GDM1 (cell line): ENCODE measurements at places on chromosomes 4 and X.

DNA sequence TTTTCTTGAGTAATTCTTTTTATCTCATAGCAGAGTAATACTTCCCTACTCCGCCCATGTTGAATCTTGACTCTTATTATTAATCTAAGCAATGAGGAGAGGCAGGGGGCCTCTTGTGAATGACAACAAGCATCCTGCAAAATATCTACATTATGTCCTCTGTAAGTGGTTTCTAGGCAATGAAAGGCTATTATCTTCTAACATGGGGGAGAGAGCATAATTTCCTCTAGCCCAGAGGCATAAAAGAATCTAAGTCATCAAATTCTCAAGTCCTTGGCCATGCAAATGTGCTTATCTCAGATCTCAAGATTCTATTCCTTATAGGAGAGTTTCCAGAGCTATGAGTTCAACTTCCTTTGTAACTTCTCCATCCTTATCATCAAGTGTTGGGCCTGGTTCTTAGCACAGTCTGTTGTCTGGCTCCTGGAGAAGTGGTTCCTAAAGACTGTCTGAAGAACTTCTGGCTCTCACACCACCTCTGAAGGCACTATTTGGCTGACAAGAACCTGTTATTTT lies 423.1 kb upstream of the INTU start:
- no peak for DNase-seq

DNA sequence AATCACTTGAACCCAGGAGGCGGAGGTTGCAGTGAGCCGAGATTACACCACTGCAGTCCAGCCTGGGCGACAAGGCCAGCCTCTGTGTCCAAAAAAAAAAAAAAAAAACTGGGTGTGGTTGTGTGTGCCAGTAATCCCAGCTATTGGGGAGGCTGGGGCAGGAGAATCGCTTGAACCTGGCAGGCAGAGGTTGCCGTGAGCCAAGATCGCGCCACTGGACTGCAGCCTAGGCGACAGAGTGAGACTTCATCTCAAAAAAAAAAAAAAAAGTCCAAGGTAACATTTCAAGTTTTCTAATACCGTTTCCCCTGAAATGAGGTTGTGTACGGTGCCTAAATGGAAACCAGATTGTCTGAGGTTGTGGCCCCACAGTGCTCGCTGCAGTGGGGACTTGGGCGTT lies 35.6 kb downstream of the FAM193A start:
- no peak for DNase-seq

DNA sequence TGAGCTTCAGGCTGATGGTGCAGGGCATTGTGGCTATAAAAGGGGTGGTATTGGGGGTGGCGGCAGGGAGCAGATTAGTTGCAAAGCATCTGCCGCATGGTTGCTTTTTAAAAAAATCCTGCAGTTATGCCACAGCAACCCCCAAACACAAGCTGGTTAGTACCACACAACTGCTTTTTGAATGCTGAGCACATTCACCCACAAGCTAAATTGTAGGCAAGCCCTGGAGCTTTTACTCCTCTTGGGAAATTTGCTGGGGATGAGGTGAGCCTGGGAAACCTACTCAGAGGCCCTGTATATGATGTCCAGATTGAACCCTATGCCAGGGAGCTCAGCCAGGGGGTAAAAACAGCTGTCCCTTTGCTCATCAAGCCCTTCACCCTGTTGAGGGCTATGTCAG lies 33.8 kb upstream of the TRIM2 start:
- no peak for DNase-seq

DNA sequence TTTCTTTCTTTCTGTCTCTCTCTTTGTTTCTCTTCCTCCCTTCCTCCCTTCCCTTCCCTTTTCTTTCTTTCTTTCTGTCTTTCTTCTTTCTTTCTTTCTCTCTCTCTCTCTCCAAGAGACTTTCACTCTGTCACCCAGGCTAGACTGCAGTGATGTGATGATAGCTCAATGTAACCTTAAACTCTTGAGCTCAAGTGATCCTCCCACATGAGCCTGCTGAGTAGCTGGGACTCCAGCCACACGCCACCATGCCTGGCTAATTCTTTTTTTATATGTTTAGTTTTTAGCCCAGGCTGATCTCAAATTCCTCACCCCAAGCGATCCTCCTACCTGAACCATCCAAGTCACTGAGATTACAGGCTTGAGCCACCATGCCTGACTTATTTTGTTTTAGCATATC lies 64.3 kb upstream of the EMCN start:
- no peak for DNase-seq

DNA sequence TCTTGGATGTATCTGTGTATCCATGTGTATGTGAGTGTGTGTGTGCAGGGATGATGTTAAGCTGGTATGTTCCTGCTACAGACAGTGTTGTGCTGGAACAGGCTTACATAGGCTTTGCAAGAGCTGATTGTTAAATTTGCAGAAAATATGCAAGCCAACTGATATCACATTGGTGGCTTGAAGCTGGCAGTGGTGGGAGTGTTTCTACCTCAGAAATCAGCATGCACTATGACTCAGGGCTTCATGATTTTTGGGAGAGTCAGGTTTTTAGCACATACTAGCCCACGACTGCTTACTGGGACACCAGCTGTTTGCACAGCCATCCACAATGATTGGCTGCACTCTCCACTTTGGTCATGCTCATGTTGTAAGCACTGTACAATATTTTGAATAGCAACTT lies 261.8 kb downstream of the DHX15 start:
- no peak for DNase-seq

GRCh38 chr4:173446416-173446815 lies 47.5 kb upstream of the SCRG1 start:
- no peak for DNase-seq

DNA sequence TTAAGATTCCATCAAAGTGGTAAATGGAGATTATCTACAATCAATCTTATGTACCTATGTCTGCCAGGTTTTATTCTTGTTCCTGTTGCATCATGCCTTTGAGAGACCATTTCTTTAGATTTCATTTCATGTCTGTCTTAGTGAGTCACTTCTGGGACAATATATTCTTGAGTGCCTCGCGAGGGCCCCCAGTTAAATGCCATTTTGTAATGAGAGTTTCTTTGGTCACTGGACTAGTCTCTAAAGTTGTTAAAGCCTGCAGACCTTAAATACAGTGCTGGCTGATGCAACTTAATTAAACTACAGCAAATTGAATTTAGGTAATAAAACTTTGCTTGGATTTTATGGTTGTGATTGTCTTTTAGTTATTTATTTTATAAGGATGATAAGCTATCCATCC lies 87.2 kb upstream of the PITX2 start:
- no peak for DNase-seq

GRCh38 chr4:138494931-138495330 lies 252.8 kb upstream of the SLC7A11 start:
- DNase-seq = no peak

GRCh38 chr4:185993328-185993973 lies 75.5 kb upstream of the TLR3 start:
- DNase-seq = no peak

DNA sequence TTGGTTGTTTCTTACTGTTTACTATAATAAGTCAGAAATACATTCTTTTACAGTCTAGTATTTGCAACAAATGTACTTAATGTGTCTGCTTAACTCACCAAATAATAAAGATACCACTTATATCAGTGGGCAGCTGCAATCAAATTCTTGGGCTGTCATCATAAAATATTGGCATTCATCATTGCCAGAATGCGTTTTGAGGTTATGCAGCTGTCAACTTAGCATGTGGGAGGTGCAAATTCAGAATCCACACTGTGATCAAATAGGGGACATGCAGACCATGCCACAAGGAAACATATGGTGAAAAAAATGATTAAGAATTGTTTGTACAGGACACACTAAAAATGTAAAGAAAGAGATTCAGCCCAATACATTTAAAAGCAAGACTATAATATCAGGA lies 86.5 kb downstream of the HCCS start:
- no peak for DNase-seq

- DNase-seq = no peak
Measured at GRCh38 chrX:36978886-36979285, 29.3 kb upstream of the FAM47C start.

DNA sequence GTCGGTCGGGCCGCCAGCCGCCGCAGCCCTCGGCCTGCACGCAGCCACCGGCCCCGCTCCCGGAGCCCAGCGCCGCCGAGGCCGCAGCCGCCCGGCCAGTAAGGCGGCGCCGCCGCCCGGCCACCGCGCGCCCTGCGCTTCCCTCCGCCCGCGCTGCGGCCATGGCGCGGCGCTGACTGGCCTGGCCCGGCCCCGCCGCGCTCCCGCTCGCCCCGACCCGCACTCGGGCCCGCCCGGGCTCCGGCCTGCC lies 213 bp downstream of the NFKB1 start:
- no peak for DNase-seq

DNA sequence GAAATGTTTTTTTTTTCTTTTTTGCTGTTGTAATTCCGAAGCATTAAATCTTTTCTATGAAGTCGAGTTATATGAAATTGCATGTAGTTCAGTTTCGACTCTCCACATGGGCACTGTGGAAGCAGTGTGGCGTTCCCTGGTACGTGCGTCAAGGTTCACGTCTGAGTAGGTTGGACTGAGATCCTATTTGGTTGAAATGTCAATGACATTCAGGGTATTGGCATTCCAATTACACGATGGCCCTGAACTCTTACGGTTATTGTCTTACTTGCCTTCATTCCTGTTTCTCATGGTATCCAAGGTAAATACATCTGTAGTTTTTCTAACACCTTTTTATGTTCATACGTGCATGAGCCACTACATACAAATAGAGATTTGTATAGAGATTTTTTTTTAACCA lies 128.8 kb downstream of the SORBS2 start:
- DNase-seq = no peak

GRCh38 chr4:169458575-169458974 lies 153.8 kb downstream of the NEK1 start:
- DNase-seq = no peak

GRCh38 chrX:9958183-9958582 lies 9.0 kb upstream of the CLDN34 start:
- DNase-seq = no peak

DNA sequence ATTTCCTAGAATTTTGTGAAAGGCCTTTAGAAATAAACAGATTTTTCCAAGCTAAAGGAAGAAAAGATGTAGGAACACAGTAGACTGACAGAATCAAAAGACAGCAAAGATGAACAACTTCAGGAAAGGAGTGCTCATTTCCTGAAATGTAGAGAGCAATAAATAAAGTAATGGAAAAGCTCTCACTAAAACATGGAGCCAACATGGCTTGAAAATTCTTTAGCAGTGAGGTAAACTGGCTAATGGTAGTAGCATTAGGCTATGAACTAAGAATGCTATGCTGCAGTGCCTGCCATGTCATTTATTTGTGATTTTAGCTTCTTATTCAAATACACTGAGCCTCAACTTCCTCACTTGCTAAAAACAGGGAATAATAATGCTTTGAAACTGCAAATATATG lies 108.7 kb downstream of the IQCM start:
- DNase-seq = no peak

- DNase-seq = no peak
Measured at GRCh38 chrX:130604882-130605281, 203.1 kb downstream of the RBMX2 start.

DNA sequence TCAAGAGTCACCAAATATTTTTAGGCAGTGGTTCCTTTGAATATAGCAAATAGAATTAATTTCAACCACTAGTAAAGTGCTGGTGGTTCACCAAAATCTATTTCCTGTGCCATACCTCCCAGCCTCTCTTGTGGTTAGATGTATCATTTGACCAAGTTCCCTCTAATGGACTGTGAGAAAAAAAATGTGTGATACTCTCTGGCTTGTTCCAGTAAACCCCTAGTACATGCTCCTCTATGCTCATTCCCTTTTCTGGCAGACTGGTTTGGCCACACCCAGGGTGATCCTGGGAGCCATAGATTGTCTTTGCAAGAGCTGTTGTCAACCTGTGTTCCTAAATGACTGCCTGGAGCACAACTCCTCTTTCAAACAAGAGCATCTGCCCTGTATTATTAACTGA lies 109.5 kb downstream of the FRAS1 start:
- DNase-seq = no peak

- DNase-seq = no peak
Measured at GRCh38 chrX:80388206-80388605, 32.0 kb upstream of the TENT5D start.

- no peak for DNase-seq
Measured at GRCh38 chr4:164977243-164978164, at the start of gene TRIM61. Gene TRIM61 (minus strand): TSS chr4:164977657. CDS start chr4:164970002, 7,655 bp downstream.

DNA sequence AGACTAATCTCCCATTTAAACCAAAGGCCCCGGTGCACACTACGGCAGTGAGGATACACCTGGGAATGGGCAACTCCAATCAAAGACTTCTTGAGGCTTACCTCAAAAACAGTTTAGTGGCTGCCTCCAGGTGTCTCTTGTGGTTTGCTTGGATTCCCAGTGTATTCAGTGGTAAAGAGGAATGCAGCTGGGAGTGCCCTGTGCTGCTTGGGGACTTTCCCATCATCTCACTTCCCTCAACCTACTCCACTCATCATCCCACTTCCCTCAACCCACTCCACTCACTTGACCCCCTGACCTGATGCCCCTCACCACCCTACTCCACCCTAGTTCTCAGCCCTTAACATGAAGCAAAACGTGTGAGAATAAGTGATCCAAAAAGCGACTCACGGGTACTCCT lies 177.3 kb upstream of the ETNPPL start:
- DNase-seq = no peak

DNA sequence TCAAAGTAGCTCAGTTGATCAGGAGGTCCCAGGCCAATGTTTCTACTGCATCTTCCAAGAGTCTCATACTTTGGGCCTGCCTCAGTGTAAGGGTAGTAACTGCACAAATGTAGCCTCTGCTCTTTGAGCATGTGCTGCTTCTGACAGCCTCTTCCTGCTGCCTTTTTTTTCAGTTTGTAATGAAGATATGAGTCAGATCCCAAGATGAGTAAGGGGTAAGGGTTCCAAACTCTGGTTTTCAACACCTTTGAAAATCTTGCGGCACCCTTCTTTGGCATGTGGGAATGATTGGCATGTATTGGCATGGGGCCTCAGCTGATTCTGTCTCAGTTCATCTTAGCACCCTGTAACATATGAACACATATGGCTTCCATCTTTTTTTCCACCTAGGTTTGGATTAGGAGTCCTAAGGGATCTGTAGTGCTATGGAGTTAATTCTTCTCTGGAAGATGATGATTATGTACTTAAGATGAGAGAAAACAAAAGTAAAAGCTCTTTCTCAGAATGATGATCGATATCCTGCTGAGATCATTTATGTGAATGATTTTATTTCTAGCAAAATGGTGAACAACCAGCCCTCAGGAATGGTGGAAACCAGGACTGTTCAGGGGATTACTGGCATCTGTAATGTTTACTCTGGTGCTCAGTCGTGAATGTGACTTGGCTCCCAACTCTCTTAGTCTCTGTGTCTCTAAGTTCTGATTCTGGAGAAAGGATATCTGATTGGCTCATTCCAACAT lies 118.7 kb upstream of the PRPS2 start:
- no peak for DNase-seq

GRCh38 chrX:154136627-154137161 lies 7.3 kb upstream of the OPN1LW start:
- DNase-seq = peak; percentile 47

- DNase-seq = no peak
Measured at GRCh38 chr4:5870701-5871100, 22.2 kb downstream of the CRMP1 start.

GRCh38 chrX:103503163-103503852 lies 16.0 kb downstream of the RAB40A start:
- DNase-seq = no peak
